ENCODE measurements at places on chromosomes 2 and 18.

DNA sequence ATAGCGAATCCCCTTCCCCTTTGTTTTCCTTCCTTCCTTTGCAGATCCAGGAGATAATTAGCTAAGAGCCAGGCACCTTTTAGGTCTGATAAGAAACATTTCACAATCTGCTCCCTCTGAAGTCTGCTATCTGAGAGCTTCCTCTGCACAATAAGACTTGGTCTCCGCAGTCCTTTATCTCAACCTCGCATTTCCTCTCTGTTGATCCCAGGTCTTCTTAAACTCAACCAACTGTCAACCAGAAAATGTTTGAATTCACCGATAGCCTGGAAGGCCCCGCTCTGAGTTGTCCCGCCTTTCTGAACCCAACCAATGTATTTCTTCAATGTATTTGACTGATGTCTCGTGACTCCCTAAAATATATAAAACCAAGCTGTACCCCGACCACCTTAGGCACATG, 78.4 kb upstream of the CTDP1 start:
- no peak for DNase-seq

GRCh38 chr2:23510471-23510870, 125.5 kb downstream of the KLHL29 start:
- DNase-seq = no peak

- DNase-seq = no peak
Observed at GRCh38 chr2:218832520-218832919, 917 bp upstream of the PRKAG3 start.

DNA sequence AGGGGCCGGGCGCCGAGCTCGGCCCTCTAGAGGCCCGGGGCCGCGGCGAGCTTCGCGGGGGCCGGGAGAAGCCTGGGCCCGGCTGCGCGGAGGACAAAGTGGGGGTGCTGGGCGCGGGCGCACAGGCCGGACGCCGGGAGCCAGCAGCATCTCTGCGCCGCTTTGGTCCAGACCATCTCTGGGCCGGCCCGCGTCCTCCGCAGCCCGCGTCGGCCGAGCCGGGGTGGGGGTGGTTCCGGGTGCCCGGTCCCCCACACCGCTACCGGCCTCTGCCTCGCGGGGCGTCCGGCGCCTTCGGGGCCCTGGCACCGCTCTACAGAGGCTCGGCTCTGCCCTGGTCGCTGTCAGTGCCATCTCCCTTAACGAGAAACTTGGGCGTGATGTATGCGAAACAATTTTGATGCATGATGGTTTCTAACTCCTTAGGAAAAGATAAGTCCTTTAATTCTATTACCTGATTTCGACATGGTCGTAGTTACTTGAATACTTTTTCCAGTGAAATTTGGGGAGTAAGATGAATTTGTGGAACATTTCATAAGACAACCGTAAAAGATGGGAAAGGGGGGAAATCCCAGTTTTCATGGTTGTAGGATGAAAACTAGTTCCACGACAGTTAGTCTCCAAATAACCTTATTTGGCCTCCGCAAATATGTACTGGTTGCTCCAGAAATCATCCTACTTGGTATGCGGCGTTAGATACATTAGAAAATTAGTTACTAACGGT, 562 bp downstream of the TWSG1 start:
- no peak for DNase-seq

DNA sequence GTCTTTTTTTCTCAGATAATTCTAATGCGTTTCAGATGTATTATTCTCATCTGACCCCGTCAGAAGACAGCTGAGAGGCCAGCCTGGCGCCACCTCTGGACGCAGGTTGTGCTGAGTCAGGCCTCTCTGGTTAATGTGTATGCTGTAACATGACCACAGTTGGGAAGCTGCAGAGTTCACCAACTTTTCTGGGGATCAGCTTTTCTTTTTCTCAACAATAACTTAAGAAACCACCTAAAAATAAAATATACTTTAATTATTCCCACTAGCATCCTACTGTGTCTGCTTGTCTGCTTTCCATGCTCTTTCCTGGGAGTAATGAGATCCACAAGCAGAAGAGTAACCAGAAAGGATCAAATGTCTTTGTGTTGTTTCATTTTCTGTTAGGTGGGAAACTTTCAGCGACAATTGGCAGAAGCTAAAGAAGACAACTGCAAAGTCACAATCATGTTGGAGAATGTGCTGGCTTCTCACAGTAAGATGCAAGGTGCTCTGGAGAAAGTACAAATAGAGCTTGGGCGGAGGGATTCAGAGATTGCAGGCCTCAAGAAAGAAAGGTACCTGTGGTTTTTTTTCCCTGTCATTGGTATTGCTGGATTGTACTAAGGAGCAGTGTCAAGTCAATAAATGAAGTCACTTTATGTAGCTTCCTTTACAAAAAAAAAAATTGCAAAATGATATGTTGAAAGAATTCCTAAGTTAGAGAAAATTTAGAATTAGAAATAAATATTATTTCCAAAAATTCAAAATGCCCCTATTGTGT, 79.8 kb downstream of the CCDC150 start:
- no peak for DNase-seq

DNA sequence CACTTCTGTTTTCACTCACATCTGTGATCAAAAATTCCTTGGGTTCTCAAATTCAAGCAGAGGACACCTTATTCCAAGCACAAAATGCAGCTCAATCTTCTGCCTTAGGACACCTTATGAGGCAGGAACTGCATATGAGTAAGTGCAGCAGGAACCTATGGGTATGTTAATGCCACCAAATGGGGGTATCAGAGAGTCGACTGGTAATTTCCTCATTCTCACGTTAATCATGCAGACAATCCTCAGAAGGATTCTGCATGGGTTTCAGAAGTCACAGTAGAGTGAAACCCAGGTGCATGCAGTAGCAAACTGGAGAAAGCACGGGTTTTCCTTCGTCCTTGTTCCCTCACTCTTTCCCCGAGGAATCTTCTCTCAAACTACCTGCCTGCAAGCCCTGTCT, 452.8 kb downstream of the CBLN2 start:
- no peak for DNase-seq

- DNase-seq = no peak
Observed at GRCh38 chr2:97691166-97691565, 21.7 kb downstream of the C2orf92 start.

- no peak for DNase-seq
Observed at GRCh38 chr2:43251171-43251731, 24.8 kb upstream of the ZFP36L2 start.

DNA sequence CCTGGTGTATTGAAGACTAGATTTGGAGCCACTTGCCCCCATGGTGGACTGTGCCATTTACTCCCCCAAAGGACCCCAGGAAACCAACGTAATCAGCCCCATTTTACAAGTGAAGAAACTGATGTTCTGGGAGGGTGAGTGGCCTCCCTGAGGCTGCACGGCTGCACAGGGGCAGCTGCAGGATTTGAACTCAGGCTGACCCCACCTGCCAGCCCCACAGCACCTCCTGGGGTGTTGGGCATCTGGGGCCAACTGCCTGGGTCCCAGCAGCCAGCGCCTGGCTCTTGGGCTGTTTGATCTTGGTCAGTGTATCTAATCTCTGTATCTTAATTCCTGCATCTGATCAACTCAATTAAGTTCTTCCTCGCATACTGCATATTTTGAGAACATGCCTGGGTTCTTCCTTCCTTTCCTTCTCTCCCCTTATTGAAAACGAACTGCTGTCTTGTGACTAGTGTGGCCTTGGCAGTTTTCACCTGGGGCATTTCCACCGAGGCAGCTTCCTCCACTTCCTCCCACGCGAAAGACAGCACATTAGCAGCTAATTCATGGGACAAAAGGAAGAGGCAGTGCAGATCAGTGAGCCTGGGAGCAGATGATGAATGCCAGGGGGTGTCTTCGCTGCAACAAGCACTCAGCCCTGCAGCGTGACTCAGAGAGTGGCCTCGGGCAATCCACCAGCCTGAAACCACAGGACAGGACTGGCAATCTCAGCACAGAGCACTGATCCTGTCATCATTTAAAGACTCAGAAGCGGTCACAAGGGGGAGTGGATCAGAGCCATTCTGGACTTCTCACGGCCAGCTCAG, 184.1 kb upstream of the RAB12 start:
- no peak for DNase-seq

DNA sequence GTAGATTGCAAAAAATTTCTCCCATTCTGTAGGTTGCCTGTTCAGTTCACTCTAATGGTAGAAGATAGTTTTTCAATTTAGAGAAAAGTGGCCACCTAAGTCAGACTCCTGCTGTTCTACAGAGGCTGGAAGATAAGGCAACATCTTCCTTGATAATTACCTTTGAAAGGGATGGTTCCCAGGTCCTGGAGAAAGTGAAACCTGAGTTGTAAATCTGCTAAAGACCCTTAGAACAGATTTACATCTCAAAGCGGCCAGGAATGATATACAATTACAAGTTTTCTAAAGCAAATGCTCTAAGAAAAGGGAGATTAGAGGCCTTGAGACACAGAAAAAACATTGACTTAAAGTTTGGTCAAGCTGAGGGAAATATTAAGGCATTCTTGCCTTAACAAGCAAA, 1350.2 kb upstream of the FAM98A start:
- no peak for DNase-seq

- no peak for DNase-seq
Observed at GRCh38 chr2:160909781-160910242, 250.4 kb upstream of the TANK start.

GRCh38 chr2:217271813-217272212, 411.9 kb upstream of the TNP1 start:
- no peak for DNase-seq

GRCh38 chr18:70936160-70936559, 647.3 kb downstream of the SOCS6 start:
- no peak for DNase-seq

- DNase-seq = no peak
Observed at GRCh38 chr2:53660886-53661285, 106.7 kb upstream of the CHAC2 start.

DNA sequence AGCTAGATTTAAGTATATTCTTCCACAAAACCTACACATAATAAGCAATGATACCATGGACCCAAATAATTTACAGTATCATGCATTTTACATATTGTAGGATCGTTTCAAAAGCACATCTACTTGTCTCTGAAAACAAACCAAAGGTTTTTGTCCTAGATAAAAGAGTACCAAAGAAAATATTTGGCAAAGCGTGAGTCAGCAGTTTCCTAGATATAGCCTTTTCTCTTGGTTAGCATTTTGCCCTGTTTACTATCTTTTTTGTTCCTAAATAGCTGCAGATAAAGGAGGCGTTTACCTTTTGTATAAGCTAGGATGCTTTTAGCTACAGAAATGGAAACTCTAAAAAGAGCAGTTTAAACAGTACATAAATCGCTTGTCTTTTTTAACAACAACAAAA, 305.8 kb upstream of the GULP1 start:
- no peak for DNase-seq

GRCh38 chr2:207290833-207291624, 125.3 kb upstream of the KLF7 start:
- DNase-seq = no peak

- no peak for DNase-seq
Observed at GRCh38 chr2:200077210-200077650, 121.8 kb downstream of the MAIP1 start.

GRCh38 chr18:46283268-46283667, 179.1 kb downstream of the HAUS1 start:
- DNase-seq = no peak

DNA sequence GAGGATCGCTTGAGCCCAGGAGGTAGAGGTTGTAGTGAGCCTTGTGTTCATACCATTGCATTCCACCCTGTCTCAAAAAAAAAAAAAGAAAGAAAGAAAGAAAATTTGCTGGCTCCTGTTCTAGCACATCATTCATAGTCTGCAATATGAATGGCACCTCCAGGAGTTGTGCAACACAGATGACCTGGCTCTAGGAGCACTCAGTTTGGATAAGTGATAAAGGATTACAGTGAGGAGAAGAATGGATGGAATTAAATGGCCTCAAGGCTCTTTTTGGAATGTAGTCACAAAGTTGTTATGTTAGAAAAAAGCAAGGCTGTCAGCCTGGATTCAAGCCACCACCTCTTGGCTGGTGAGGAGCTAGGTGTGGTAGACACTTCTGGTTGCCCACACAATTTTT, 21.5 kb upstream of the SPRED2 start:
- no peak for DNase-seq

GRCh38 chr2:174334781-174335251, at the start of gene SP9:
Gene SP9, plus strand, starts transcription at chr2:174334954. Its CDS starts 139 bp downstream, at chr2:174335093.
- peak; percentile 47 for DNase-seq

GRCh38 chr2:207926133-207926988, 99.0 kb downstream of the PLEKHM3 start:
- DNase-seq = no peak

DNA sequence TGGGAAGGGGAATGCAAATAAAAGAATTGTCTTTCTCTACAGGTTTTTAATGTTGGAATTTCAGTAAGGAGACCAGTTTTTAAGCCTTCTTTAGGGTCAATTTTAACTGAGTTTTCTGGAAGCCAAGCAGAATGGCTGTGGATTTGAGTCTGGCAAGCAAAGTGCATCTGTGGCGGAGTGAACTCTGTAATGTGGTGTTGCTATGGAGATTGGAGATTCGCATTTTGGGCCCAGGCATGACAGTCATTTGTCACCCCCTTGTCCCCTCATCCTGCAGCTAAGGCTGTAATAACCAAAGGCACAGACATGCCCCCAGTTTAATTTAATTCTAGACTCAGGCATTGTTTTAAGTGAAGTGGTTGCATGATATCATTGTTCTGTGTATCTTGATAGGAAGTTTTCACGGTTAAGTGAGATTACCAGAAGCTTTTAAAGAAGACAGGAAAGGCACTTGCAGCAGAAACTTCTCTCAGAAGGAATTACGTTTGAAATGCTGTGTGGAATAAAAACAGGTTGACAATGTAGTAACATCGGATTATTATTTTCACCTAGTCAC, 30.6 kb downstream of the ARMC9 start:
- DNase-seq = no peak

- no peak for DNase-seq
Observed at GRCh38 chr2:28411956-28412609, 19.4 kb downstream of the FOSL2 start.

GRCh38 chr2:195251214-195251613, 405.8 kb upstream of the SLC39A10 start:
- no peak for DNase-seq

DNA sequence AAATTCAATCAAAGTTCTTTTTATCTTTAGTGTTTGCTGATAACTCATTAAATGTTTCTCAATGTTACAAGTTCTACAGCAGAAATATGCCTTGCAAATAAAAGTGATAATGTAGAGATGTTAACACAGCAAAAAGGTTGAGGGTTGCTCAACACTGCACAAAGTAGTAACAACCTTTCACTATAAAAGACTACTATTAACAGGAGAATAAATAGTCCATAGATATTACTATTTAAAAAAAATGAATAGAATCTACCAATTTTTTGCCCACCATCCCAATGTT, 378.1 kb downstream of the RBM43 start:
- DNase-seq = no peak

DNA sequence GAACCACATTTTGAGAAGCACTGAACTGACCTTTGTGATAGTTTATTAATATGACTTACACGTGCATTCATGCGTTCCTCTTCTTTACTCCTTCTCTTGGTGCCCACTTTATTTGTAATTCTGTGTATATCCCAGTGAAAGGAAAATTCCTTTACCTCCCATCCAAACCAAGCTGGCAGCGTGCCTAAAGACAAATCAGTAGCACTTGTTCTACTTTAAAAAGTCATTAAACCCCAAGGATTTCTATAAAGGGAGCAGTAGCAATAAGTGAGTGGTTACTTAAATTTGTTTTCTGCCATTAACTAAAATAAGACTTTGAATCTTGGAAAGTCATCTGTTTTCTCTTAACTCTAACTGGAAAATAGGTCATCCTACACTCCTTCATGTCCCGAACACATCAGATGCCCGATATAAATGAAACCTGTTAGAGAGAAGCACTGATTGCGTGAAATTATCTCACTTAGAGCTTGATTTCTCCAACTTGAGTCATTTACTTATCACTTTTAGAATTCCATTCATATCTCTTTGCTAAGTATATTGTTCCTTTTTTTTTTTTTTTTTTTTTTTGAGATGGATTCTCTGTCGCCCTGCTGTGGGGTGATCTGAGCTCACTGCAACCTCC, 10.7 kb downstream of the PIK3C3 start:
- DNase-seq = no peak

Measured in activated T-cell treated with anti-CD3 and anti-CD28 coated beads, Interleukin-2, amount 50 U/mL, for 1 hour (primary cell).